ENCODE measurements at places on chromosomes 13 and 19.

- DNase-seq: no peak
Observed at GRCh38 chr13:43786766-43787517, at the start of gene ENOX1. ENOX1 (minus strand) TSS chr13:43786972.

GRCh38 chr19:57709616-57710015, 612 bp upstream of the ZNF154 start:
- DNase-seq: no peak

- no peak for DNase-seq
Observed at GRCh38 chr13:95644601-95645052, at the start of gene DZIP1. DZIP1 (minus strand) TSS chr13:95644706; CDS start chr13:95642029, 2,677 bp downstream.

DNA sequence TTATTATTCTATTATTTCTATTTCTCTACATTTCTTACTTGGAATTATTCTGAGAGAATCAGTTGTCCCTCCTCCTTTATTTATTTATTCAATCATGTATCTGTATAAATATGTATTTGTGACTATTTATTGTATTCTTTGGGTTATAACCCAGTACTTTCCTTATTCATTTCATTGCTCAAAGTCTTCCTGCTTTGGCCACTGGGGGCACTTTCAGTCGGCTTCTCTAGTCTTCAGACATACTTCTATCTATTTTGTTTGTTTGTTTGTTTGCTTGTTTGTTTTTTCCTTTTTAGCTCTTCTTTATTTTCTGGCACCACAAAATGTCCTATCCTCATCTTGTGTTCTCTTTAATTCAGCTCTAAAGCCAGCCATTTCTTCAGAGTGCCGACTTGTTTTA, 260.4 kb downstream of the NALCN start:
- no peak for DNase-seq

- DNase-seq: no peak
Observed at GRCh38 chr19:41328157-41328841, 18.3 kb downstream of the CCDC97 start.

DNA sequence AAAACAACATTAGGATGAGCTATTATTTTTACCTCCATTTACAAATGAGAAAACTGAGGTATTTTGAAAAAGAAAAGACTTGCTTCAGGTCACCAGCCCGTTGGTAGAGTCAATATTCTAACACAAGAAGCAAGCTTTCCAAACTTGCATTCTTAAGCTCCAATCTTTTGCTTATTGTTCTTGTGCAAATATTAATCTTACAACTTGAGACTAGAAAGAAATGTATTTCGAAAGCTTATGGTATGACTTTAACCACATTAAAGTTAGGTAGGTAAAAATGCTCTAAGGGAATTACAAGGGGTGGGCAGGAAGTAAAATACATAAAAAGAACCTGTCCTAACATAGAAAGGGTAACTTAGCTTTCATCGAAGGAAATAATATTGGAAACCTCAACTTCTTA, 453.9 kb downstream of the SLITRK5 start:
- no peak for DNase-seq

GRCh38 chr13:62294244-62294643, 878.6 kb upstream of the PCDH20 start:
- no peak for DNase-seq

GRCh38 chr13:21137696-21138095, 38.7 kb downstream of the SKA3 start:
- DNase-seq: no peak

DNA sequence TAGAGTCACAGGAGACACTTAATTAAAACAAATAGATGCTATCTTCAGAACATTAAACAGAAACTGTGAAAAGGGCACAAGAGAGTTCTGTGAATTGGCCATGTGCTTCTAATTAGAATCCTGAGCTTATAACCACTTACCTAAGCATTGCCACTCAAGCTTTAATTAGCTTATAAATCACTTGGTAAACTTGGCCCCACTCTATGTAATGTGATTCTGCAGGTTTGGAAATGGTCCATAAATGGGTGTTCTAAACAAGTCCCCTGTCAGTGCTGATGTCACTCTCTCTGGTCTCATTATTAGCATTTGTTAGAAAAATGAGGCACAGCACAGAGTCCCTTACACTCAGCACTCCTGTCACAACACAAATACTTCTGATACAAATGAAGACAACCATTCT, 18.0 kb downstream of the ZNF91 start:
- DNase-seq: no peak

DNA sequence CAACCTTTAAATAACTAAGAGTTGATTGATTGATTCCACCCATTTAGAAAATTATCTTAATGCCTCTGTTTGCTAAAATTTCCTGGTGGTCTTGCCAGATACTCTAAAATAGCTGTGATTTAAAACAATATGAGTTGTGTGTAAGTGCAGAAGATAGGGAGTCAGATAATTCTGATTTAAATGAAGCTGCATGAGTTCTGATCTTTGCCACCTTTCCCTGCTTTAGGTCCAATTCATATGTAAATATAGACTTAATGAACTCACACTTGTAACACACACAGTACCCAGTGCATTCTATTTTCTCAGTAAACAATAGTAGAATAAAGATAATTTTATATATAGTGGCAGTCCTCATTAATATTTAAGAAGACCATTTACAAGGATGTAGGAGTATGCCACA, 981.8 kb downstream of the SLITRK1 start:
- DNase-seq: no peak

GRCh38 chr13:30584051-30584731, 33.5 kb upstream of the USPL1 start:
- DNase-seq: no peak

GRCh38 chr19:29678484-29679106, 13.3 kb downstream of the PLEKHF1 start:
- no peak for DNase-seq

DNA sequence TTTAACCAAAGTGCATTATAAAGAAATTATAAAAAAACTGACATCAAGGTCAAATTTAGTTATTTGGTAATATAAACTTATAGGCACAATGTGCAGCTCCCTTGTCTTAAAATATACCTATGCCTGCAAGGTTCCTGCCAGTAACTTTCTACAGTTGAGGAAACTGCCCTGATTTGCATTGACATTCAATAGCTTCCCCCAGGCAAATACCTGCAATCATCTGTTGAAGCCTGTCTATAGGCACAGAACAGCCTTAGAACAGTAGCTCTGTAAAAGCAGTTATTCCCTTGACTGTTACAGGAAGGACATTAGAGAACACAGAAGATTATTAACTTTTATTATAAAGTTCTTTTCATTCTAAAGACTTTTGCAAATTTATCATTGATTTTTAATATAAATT, 1239.5 kb downstream of the PCDH9 start:
- DNase-seq: no peak

DNA sequence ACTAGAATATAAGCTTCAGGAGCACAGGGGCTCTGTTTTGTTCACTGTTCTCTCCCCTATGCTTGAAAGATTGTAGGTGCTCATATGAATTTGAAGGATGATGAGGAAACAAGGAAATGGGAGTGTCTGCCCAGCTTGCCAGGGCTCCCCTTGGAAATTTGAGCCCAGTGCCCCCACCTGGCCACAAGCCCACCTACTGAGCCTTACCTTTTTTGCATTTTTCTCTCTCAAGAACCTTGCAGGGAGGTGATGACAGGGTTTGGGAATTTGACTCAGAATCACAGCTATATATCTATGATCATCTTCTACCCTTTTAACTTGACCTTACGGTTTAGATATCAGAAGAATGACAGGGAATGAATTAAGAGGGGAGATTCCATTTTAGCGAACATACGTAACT, 33.8 kb downstream of the SERP2 start:
- no peak for DNase-seq

GRCh38 chr19:55080968-55081769, 5.5 kb downstream of the EPS8L1 start:
- no peak for DNase-seq
